ENCODE measurements at places on chromosomes 2 and 18.

DNA sequence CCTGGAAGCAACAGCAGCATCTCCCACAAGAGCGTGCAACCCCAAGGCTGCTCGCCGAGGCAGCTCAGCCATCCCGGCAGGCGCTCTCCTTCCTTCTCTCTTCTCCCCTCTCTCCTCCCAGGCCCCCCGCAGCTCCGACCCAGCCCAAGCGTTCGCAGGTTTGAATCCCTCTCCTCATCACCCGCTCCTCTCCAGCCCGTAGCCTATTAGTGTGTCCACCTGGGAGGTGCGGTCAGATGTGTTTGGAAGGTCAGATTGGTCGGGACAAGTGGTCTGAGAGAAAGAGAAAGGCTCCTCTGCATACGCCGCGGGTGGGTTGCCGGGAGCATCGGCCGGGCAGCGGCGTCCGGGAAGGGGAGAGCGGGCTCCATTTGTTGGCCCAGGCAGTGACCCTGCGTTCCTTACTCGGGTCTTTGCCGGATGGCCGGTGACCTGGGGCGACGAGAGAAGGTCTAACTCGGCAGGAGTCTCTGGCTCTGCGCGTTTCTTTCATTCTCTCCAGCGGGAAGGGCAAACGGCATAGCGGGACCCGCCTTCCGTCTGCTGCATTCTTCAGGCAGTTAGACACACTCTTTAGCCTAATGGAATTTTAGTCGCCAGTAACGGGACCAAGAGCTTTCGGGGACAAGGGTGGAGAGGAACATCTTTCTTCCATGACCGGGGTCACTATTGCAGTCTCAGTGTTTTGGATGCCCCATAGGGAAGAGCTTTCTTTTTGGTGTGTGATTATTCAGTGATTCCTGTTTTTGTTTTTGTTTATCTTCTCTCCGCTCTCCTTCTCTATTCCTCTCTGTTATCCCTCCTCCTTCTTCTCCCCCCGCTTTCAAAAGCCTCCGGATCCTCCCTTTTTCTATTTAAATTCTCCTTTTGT lies 1.1 kb upstream of the TMEFF2 start:
- peak; percentile 27 for DNase-seq

DNA sequence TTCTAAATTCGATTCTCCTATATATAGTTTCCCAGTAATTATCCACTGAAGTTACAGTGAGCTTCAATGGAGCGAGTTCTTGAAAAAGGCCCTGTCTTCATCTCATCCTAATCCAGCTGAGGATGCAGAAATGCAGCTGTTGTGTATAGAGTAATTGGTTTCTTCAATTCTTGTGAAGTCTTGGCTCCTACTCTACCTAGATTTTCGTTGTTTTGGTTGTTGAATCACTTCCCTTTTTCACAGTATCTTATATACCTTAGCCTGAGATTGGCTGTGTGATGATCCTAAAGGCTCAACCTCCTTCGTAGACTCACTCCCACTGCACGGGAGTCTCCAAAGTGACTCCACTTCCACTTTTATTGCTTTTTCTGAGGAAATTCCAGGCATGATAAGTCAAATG lies 280.4 kb downstream of the PARD3B start:
- no peak for DNase-seq

GRCh38 chr2:23751747-23752265 lies 175.1 kb downstream of the ATAD2B start:
- DNase-seq, result no peak

DNA sequence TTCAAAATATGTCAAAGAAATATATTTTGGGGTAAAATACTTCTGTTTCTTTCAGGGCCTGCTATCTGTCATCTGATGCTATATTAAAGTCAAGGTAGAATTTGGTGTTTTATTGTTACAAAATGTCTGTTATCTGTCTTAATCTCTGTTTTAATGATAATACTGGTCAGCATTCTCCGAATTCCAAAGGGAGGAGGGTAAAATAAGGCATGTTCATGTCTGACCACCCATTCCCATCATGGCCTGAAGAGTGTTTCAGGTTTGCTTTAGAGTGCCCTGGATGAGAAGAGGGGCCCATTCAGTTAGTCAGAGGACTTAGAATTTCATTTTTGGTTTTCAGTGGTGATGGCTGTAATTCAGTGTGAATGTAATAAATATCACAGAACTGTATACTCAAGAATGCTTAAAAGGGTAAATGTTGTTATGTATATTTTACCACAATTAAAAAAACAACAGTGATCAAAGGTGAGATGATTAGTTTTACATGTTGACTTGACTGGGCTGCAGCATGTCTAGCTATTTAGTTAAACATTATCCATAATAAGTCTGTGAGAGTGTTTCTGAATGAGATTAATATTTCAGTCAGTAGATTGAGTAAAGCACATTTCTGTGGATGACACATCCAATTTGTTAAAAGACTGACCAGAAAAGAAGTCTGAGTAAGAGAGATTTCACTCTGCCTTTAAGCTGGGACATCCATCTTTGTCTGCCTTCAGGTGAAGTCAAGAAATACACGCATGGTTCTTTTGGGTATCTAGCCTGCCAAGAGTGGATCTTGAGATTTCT lies 467.9 kb upstream of the SYT4 start:
- DNase-seq, result no peak

- no peak for DNase-seq
Measured at GRCh38 chr2:54081574-54081973, 33.8 kb upstream of the ACYP2 start.

DNA sequence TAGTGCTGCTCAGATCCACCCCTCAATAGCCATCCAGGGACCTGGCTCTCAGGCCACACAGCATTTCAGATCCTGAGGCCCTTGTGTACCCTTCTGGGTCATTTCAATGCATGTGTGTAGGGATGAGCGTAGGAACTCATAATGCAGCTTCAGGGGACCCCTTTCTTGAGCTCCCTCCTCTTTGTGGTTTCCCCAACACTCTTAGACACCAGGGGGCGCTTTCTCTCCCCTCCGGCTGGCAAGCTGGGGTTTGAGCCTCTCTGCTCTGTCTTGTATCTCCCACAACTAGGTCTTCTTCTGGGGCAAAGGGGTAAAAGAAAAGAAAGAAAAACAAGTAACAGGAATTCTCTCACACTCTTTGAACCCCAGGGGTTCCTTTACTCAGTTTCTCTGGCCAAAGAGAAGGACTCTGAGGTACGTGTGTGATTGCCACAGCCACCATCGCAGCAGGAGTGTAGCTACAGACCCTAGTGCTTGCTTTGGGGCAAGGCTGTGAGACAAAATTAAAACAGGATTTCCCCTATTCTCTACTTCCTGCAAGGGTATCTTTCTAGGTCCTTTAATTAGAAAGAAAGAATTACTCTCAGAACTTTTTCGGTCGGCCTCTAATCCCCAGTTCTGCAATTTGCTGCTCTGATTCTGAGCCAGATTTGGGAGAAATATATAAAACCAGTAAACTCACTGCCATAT lies 38.0 kb downstream of the CABYR start:
- peak; percentile 61 for DNase-seq

DNA sequence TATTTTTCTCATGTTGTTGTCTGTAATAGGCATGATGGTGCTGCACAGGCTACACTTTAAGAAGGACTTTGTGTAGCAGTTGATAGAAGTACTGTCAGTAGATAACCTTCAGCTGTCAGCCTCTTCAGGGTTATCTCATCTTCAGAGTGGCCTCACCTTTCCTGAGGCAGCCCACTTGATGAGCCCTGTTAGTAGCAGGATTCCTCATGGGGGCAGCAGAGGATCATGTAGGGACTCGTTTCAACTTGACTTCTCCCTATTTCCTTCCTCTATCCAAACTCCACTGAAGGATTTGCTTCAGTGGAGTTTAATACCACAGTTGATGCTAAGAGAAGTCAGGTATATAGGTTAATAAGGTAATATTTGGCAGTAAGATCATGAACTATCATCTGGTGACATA lies 530.3 kb upstream of the FSIP2 start:
- DNase-seq, result no peak

DNA sequence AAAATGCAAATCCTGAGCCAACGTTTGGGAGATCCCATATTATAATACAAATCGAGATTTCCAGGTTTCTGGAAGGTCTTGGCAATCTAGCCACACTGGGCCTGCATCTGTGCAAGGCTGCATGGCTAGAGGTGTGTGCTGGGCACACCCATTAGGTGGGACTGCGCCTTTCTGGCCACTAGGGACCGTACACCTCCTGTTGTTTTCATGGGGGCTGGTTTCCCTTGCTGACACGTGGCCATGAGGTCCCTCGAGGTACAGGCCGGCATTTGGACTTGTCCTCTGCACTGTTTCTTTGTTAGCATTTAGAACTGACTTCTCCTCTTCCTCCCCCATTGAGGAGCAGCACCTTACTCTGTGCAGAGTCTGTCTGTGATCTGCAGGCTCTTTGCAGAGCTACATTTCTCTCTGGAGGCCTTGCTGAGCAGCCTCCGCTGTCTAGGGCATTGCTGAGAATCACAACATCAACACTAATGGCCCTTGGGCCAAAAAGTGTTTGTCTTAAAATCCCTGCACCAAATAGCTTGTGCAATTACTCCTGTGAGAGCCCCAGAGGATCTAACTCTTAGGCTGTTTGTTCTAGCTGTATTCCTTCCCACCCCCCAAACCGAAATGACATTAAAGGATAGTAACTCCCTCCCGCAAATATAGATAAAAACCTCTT lies 131.2 kb downstream of the NEDD4L start:
- no peak for DNase-seq

Measured in left cardiac atrium (tissue), 4 donors.